Left renal pelvis (tissue), 4 donors: ENCODE measurements at places on chromosomes 1 and 21. TPM values are rescaled to one million over a fixed set of nuclear protein-coding genes. Genes with fewer than 3 reads are reported as not detected.

The SLC2A1 gene
- polyA plus RNA-seq: 48.9 TPM

The BTBD8 gene
- 3.2 TPM for polyA plus RNA-seq

The WDR64 gene
- polyA plus RNA-seq: 0.23 TPM

The TRIM17 gene
- polyA plus RNA-seq: 2.1 TPM

The CKS1B gene
- polyA plus RNA-seq: 91.1 TPM

The GBP7 gene
- polyA plus RNA-seq: 0.11 TPM

The GSTM1 gene
- 112 TPM for polyA plus RNA-seq

The LYST gene
- 8.2 TPM for polyA plus RNA-seq

The VTCN1 gene
- 1.8 TPM for polyA plus RNA-seq

The FMO1 gene
- polyA plus RNA-seq: 183 TPM

The DNALI1 gene
- polyA plus RNA-seq: 18.0 TPM

The IL24 gene
- polyA plus RNA-seq: 0.43 TPM

The FLG2 gene
- polyA plus RNA-seq: 0.17 TPM

The RBM11 gene
- polyA plus RNA-seq: 5.1 TPM
